Muscle of back (tissue), 13 donors: ENCODE measurements at places on chromosomes 12 and 14. TPM values are rescaled to one million over a fixed set of nuclear protein-coding genes. Genes with fewer than 3 reads are reported as not detected.

DNA sequence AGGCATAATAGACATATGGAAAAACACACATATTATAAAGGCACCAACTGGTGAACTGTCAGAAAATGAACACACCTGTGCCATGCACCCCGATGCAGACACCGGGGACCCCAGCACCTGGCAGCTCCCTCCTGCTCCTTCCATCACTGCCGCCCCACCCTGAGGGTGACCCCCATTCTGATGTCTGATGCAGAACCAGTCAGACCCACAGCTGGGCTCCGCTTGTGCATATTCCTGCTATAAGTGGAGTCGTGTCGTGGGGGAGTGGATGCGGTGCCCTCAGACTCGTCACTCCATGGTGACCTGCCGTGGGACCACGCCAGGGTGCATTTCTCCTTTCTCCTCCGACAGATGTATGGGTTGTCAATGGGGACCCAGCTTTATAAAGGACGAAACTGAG is 45.7 kb upstream of the MEG3 start:
- no peak for DNase-seq

DNA sequence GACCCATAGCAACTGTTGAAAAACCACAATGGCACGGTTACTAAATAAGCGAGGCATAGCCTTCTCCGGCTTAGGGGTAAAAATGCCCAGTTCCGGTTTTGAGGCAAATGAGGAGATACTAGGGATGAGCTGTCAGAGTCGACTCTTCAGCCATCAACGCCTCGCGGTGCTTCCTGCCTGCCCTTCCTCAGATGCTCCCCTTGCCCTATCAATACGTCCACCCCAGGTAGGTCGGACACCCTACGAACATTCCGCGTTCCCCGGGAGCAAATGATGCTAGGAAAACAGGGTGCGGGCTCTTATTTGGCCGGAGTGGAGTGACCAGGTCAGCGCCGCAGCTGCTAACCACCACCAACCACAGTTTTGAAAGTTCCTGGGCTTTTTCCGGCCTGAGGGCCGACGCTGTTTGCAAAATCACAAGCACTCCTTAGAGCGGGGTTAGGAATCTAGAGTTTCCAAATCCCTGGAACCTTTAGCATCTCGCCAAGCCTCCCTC is 1.2 kb downstream of the SRSF9 start:
- no peak for DNase-seq

- DNase-seq = no peak
These were observed 14.9 kb downstream of the HOXC4 start for GRCh38 chr12:54068418-54069070.

GRCh38 chr14:55122440-55122986 is 6.5 kb upstream of the LGALS3 start:
- no peak for DNase-seq

DNA sequence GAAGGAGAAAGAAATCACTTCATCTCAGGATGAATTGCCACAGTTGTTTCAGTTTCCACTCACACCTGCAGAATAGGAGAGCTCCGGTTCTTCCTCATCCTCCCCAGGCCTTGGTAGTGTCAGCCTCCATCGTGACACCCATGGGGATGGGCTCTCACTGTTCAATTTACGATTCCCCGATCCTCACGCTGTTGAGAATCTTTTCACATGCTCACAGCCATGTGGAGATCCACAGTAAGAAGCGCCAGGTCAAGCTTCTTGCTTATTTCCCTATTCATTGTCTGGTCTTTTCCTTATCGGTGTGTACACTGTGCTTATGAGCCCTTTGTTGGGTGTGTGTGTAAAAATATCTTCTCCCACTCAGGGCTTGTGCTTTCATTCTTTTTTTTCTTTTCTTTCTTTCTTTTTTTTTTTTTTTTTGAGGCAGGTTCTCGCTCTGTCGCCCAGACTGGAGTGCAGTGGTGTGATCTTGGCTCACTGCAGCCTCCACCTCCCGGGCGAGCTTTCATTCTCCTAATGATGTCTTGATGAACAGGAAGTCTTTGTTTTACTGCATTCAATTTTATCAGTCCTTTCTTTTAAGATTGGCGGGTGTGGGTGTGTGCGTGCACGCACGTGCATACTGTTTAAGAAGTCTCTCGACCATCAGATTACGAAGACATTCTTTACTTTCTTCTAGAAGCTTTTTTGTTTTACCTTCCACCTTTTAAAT is 21.5 kb downstream of the RIN3 start:
- DNase-seq = no peak

- DNase-seq = peak; percentile 78
These were observed 11.3 kb downstream of the RTRAF start for GRCh38 chr14:52000696-52001095.

DNA sequence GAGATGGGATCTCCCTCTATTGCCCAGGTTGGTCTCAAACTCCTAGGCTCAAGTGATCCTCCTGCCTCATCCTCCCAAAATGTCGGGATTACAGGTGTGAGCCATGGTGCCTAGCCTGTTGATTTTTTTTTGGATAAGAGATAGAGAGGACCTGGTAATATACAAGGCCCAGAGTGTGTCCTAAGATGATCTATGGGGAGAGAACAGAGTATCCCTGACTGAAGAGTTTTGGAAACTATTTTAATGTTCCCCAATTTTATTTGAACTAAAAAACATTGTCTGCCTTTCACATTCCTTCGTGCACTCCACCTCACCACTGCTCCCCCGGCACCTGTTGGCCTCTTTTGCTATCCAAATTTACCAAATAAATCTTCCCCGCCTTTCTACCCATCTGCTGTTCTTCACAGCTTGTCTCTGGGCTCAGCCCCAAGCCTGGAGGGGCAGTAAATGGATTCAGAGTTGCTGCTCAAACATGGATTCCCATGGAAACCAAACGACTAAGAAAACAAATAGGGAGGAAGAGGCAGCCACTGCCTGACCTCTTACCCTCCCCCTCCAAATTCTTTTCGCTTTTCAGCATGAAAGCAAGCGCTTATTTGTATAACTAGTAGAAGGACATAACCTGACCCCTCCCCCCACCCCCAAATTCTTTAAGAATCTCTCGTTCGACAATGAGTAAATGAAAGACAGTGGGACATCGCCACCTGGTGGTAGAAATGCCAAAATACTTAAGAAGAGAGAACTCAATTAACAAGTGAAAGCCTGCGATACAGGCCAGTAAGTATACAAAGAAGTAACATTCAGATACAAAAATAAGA is 22.6 kb downstream of the OR10G3 start:
- peak; percentile 96 for DNase-seq

GRCh38 chr14:65411656-65412031 is 886 bp upstream of the FUT8 start:
- DNase-seq = peak; percentile 93

GRCh38 chr12:64237382-64237781 is 15.3 kb upstream of the KICS2 start:
- DNase-seq = no peak

GRCh38 chr12:64670919-64671639 is 60.8 kb downstream of the RASSF3 start:
- DNase-seq = no peak

- DNase-seq = no peak
These were observed 261.7 kb downstream of the NEDD1 start for GRCh38 chr12:97168804-97169203.

GRCh38 chr12:120132863-120133385 is 16.4 kb upstream of the RAB35 start:
- no peak for DNase-seq

- no peak for DNase-seq
These were observed 42.9 kb downstream of the IQSEC3 start for GRCh38 chr12:109446-109845.

DNA sequence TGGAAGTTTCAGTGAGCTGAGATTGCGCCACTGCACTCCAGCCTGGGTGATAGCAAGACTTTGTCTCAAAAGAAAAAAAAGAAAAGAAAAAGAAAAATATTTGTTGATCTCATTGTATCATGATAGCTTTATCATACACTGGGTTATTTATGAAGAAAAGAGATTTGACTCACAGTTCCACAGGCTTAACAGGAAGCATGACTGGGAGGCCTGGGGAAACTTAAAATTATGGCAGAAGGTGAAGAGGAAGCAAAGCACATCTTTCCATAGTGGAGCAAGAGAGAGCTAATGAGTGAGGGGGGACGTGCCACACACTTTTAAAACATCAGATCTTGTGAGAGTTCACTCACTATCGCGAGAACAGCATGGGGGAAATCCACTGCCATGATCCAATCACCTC is 72.7 kb upstream of the FUT8 start:
- no peak for DNase-seq

DNA sequence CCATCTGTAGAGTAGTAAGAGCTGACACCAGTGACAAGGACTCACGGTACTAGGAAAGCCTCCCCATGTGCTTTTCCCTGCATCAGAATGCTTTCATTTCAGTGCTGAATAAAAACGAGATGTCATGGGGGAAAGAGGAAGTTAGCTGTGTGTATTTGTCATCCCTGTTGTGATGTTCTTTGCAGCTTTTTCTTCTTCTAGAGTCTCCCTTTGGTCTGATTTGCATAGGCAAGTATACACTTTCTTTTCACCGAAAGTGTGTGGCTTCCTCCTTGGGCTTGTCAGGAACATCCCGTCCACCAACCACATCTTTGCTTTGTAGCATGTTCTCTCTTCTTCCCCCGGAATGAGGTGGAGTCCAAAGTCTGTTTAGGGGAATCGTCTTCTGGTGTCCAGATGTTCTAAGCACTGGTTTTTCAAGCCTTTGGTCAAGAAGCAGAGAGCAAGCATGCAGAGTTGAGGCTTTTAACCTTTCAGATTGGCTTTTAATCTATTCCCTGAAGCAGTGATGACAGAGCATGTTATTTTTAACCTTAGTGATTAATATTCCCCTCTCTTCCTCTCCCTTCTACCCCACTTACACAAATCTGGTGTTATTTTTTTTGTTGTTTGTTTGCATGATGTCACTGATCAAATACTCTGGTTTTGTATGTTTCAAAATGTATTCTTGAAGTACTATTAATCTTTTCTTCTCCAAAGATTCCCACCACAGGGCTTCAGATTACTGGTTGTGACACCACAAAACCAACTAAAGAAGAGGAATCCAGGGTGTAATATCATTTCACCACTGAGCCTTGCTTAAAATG is 163.4 kb downstream of the SAMD4A start:
- DNase-seq = peak; percentile 66

- no peak for DNase-seq
These were observed 23.4 kb downstream of the DUSP16 start for GRCh38 chr12:12539028-12539810.

GRCh38 chr12:46519407-46519806 is 146.8 kb upstream of the SLC38A2 start:
- no peak for DNase-seq

DNA sequence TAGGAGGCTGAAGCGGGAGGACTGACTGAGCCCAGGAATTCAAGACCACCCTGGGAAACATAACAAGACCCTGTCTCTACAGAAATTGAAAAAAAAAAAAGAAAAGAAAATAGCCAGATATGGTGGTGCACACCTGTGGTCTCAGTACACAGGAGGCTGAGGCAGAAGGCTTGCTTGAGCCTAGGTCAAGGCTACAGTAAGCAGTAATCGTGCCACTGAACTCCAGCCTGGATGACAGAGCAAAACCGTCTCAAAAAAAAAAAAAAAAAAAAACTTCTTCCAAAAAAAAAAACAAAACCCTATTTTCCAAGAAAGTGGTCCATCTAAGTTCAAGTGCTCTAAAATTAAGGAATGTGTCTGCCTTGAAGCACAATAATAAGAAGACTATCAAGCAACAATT is 19.8 kb downstream of the SNX6 start:
- DNase-seq = no peak

DNA sequence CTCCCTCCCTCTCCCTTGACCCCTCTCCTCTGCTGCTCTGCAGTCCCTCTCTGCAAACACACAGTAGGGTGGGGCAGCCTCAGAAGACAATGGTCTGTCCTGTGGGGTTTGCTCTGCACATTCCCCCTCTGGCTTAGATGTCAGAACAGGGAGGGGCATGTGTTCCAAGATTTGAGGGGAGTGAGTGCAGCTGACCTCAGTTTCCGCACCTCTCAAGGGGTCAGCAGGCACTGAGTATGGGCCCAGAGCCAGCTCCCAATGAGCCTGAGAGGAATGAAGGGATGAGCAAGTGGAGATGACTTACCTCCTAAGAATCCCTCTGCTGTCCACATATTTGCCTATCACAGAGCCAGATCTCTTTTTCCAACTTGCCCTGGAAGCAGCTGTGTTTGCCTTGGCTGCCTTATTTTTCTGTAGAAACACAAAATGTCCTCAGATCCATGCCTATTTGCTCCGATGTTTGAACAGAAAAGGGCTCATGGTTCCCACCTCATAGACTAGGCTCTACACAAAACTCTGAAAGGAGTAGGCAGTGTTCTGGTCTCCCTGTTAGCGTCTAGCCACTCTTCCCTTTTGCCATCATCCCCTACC is 111.4 kb downstream of the CRACR2A start:
- DNase-seq = no peak

DNA sequence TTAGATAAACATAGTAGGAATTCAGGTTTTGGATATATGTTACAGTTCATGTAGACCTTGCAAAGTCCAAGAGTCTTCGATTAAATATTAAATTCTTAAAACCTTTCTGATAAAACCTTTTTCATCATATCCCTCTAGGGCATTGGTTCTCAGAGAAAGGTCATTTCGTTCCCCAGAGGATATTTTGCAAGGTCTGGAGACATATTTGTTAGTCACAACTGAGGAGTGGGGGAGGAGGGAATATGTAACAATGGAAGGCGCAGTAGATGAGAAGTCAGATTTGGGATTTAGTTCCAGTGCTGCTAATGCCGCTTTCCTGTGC is 5.3 kb downstream of the TMEM253 start:
- DNase-seq = no peak

- DNase-seq = no peak
These were observed 943 bp downstream of the TESPA1 start for GRCh38 chr12:54983536-54984101.

GRCh38 chr12:66662179-66662578 is 16.7 kb downstream of the GRIP1 start:
- DNase-seq = no peak

DNA sequence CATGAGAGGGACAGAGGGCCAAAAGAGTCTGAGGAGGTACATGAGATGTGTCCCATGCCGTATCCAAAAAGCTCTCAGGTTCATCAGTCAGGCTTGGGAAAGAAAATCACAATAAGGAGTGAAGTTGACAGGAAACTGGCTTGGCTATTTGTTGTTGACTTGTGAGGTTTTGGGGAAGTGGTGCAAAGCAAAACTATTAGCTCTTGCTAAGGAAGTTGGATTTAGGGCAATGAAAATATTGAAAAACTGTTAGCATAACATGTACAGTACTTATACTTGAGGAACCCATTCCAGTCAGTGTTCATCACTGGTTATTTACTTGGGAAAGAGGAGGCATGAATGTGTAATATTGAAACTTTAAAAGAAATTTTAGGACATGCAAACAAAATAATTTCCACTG is 145.9 kb downstream of the DUSP6 start:
- no peak for DNase-seq

- no peak for DNase-seq
These were observed 43.3 kb downstream of the ACTN1 start for GRCh38 chr14:68935761-68936214.

GALNT16 gene
- polyA plus RNA-seq = 40.9 TPM

GPR68 gene
- polyA plus RNA-seq = 0.67 TPM

OLR1 gene
- 0.91 TPM for polyA plus RNA-seq

RGS6 gene
- polyA plus RNA-seq = 7.2 TPM

A2M gene
- polyA plus RNA-seq = 403 TPM

WDR89 gene
- polyA plus RNA-seq = 11.7 TPM

NTN4 gene
- 43.3 TPM for polyA plus RNA-seq

SUSD6 gene
- 18.8 TPM for polyA plus RNA-seq

SLCO1B3 gene
- not detected for polyA plus RNA-seq

CRIP1 gene
- 57.4 TPM for polyA plus RNA-seq

NRXN3 gene
- 0.39 TPM for polyA plus RNA-seq

SALL2 gene
- polyA plus RNA-seq = 16.6 TPM

GPRC5D gene
- 0.63 TPM for polyA plus RNA-seq

KERA gene
- 63.7 TPM for polyA plus RNA-seq

GAS2L3 gene
- polyA plus RNA-seq = 19.0 TPM

PABPN1 gene
- 114 TPM for polyA plus RNA-seq

PYGL gene
- polyA plus RNA-seq = 25.4 TPM

RNFT2 gene
- 1.4 TPM for polyA plus RNA-seq
